Substantia nigra (tissue), 51 donors: ENCODE measurements at places on chromosomes 12 and 14.

DNA sequence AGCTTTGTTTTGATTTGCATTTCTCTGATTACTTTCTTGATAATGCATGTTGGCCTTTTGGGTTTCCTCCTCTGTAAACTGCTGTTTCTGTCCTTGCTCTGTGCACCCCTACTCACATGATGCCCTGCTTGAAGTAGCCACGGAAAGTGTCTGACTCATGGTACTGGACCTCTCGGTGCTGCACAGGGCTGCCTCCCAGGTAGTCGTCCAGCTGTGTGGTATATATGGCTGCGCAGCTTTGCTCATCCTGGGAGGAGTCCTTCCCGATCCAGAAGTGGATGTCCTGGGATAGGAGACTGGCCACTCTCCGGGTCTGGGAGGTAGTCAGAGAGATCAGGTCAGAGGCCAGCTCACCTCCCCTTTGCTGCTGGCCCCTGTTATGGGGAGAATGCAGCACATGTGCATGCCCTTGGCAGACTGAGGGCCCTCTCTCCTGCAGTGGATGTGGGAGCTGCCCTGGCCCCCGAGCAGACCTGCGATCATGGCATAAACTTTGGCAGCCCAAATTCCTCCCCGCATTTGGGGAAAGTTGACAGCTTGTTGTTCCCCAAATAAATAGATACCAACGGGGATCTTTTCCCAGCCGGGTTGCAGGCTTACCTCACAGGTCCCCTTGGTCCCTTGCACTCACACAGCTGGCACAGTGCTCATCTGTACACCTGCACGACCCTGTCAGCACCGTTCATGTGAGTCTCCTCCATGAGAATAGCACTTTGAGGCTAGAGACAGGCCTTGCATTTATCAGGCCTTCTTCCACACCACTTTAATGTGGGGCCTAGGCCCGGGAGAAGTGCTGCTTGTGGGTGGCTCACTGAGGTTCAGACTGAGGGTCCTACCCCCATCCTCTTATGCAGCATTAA, 5.2 kb downstream of the AVIL start:
- DNase-seq, result no peak

DNA sequence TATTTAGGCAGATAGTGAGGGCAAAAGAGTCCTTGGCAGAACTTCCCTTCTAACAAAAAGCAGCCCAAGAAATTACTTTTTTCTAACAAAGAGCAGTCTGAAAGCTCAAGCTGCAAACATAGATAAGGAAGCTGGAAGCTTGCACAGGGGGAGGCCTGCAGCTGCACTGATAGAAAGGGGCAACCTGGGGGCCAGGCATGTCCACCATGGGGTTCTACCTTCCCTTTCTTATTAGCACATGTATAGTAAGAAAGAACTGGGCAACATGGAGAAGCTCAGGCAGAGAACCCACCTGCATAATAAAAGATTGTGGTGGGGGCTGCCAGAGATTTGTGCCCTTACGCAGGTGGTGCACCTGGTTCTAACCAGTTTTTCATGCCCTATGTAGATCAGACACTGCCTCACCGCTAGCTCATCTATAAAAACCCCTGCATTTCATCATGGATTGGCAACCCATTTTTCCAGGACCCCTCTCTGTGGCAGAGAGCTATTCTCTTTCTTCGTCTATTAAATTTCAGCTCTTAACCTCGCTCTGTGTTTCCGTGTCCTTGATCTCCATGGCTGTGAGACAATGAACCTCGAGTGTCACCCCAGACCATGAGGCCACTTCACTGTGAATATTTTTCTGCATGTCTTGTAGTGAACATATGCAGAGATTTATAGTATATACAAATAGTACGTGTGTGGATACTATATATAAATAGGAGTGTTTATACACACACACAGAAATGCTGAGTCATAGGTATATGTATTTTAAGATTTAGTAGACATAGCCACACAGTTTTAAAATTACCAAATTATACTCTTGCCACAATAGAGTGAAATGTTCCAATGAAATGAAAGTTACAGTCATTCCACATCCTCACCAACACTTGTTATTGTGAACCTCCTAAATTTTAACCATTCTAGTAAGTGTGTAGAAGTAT, 53.0 kb downstream of the PEX5 start:
- DNase-seq, result no peak

GRCh38 chr14:56590535-56590960, 10.9 kb downstream of the TMEM260 start:
- no peak for DNase-seq

GRCh38 chr14:75884198-75884611, 97.6 kb downstream of the TGFB3 start:
- no peak for DNase-seq

DNA sequence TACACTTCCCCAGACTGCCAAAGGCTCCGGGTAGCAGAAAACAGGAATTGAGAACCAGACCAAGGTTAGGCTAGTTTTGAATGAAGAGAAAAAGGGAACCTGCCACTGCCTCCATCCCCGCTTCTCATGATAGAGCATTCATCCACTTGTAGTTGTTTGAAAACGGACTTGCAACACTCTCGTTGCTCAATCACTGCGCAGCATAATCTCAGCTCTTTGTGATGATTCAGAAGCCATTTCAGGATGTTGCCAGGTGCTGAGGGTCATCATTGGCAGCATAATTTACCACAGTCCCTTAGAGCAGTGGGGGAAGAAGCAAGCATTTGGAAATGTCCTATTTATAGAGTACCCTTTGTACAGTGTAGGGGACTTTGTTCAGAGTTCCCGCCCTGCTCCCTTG, 25.6 kb downstream of the KCNK13 start:
- DNase-seq, result no peak
